Activated CD4-positive, alpha-beta T cell treated with anti-CD3 and anti-CD28 coated beads for 24 hours (primary cell): ENCODE measurements at places on chromosomes 1 and 21.

- DNase-seq: no peak
Measured at GRCh38 chr1:11654939-11655808, 497 bp downstream of the FBXO44 start.

GRCh38 chr21:15654171-15654570 lies 75.6 kb upstream of the USP25 start:
- no peak for DNase-seq

- DNase-seq: no peak
Measured at GRCh38 chr1:72516264-72516663, 233.9 kb upstream of the NEGR1 start.

DNA sequence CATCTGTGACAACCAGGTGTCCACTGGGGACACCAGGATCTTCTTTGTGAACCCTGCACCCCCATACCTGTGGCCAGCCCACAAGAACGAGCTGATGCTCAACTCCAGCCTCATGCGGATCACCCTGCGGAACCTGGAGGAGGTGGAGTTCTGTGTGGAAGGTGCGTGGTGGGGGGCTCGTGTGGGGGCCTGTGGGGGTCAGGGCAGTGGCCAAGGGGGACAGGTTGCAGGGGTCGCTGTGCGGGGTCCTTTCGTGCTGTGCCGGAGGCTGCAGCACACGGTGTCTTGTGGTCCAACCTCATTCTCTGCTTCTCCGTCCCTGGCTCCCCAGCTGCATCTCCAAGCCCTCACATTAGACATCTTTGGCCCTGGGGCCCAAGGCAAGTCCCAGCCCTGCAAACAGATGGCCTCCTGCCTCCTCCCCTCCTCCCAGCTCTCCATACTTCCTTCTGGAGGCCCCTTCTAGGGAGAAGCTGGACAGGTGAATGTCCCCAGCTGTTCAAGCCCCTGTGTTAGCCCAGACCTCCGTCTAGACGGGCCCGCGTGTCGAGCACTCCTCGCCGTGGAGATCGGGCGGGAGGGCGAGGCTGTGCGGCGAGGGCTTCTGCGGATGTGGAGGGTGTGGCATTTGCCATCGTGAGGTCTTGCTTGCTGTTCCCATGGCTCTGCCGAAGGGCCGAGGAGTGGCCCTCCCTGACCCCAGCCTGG lies 2.5 kb downstream of the AGRN start:
- DNase-seq: no peak

DNA sequence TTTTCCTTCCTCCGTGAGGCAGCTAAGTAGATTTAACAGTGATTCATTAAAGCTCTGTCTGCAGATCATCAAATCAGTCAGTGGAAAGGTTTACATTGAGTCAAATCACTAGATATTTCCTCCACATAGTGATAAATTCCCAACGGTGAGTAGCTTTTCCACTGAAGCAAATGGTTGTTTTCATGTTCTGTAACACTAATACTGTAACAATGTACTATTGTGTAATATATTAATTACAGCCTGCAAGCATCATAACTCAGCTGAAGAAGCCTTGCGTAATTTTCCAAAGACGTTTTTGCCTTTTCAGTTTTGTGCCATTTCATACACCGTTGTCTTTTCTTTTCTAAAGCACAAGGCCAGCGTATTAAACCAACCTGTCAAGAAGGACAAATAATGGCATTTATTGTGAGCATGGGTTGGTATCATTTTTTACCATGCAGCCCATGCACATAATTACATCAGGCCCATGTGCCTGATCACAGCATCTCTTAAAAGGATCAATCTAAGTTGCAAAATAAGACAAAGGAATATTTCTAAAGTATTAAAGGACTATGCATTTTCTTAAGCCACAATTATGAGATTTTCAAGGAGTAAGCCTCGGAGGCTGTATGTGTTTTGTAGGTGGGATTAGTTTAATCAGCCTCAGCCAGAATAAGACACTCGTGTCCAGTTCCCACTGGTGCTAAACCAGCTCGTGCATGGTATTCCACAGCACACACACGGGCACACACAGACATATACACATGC lies 16.7 kb upstream of the PDE9A start:
- DNase-seq: no peak

- DNase-seq: no peak
Measured at GRCh38 chr1:60388092-60388987, 314.8 kb upstream of the C1orf87 start.

GRCh38 chr1:22332795-22333499 lies 118.7 kb upstream of the ZBTB40 start:
- no peak for DNase-seq

DNA sequence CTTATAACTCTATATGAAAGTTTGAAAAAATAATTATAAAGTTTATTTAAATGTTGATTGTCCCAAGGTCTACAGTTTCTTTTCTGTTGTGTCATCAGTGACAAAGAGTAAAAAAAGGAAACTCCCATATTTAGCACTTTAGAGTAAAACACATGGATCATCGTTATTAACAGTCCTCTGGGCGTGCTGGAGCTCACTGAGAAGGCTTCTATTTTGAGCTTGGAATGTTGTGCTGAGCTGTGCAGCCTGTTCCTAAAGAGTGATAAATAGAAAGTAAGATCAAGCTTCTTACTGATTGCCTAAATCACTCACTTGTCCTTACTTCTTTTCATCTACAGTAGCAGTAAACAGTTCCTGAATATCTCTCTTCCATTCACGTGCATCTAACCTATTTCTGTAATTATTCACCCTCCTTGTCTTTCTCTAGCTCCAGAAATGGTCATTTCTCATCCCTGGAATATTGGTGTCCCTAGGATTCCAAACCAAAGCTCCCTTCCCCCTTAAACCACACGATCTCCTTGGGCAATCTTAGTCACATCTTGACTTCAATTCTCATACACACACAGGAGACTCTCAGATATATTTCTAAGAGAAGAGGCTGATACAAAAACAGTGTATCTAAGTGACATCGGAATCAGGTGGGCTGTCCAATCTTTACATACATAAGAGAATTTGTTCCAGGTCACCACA lies 11.9 kb downstream of the GBP5 start:
- no peak for DNase-seq

DNA sequence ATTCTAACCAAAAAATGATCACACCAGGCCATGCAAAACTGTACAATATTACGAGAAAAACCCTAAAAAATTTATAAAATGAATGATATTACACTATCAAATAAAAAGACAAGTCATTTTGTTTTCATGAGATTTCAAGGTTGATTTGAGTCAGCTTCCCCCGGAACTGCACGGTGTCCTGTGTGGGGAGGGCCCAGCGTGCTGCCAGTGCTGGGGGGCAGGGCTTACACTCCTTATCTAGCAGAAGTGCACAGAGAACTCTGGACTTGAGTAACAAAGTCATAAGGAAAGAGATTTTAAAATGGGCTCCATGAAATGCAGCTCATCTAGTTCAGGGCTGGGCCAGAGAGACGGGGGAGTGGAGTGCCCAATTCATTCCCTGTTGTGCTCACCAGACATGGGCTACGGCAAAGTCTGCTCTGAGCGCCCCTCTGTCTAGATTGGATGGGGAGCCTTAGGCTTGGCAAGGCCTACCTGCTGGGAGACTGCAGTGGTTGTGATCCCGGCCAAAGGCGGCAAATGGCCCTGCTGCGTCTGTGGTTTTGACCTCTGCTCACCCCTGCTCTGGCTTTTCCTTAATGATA lies 50.1 kb downstream of the COQ8A start:
- DNase-seq: peak; percentile 31

- DNase-seq: no peak
Measured at GRCh38 chr1:150925080-150925479, 1.1 kb upstream of the SETDB1 start.

DNA sequence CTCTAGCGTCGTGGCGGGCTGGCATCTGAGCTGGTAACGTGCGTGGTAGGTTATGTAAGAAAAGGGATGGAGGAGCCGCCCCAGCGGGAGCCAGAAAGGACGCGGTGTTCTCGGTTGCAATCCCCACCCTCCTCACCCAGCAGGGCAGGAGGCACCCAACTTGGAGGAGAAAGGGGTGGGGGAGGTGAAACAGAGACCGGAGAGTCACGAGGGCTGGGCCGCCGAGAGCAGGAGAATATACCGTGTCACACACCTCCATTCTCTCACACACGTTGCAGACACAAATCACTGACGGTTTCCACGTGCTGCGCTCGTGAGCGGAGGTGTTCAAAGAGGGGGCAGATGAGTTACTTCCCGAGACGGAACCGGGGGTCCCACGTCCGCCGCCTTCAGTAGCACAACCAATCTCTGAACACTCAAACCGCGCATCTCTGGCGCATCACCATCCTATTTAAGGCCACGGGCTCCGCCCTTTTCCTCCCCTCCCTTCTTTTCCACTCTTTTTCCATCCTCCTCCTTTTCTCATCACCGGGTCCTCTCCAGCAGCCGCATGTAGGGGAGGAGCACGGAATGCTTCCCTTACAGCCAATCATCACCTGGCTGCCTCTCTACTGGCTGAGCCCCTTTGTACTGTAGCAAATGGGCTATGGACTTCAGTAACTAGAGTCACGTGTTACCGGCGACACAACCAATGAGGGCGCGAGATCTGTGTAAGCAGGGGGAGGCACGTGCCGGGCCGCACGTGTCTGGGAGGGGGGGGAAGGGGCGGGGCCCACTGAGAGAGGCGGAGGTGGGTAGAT lies at the start of gene CIART:
Gene CIART (plus strand): TSS at position 797 of the 800 bp plus-strand sequence. CDS start 714 bp downstream, outside the sequence.
- DNase-seq: peak; percentile 60
